ENCODE measurements at places on chromosomes 3 and 15. TPM values are rescaled to one million over a fixed set of nuclear protein-coding genes. Genes with fewer than 3 reads are reported as not detected.

DNA sequence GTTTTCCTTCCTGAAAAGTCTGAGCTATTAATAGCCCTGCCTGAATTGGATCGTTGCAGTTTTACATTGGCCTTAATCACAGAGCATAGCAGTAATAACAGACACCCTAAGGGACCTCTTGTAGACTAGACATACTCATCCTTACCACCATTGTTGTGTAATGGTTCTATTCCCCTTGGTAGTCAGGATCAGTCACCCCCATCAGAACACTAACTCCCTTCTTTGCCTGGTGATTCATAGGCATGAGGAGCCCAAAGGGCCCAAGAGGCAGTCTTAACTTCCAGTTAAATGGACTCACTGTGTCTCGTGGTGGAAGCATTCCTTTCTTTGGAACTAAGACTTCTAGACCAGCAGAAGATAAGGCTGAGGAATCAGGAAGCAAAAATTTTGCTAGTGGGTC is 20.2 kb downstream of the CGGBP1 start:
- DNase-seq: no peak

GRCh38 chr3:134036291-134036690 is 6.6 kb upstream of the SLCO2A1 start:
- DNase-seq: no peak

GRCh38 chr3:72756900-72757299 is 91.3 kb downstream of the SHQ1 start:
- no peak for DNase-seq

GRCh38 chr3:152737021-152737908 is 97.7 kb upstream of the P2RY1 start:
- no peak for DNase-seq

DNA sequence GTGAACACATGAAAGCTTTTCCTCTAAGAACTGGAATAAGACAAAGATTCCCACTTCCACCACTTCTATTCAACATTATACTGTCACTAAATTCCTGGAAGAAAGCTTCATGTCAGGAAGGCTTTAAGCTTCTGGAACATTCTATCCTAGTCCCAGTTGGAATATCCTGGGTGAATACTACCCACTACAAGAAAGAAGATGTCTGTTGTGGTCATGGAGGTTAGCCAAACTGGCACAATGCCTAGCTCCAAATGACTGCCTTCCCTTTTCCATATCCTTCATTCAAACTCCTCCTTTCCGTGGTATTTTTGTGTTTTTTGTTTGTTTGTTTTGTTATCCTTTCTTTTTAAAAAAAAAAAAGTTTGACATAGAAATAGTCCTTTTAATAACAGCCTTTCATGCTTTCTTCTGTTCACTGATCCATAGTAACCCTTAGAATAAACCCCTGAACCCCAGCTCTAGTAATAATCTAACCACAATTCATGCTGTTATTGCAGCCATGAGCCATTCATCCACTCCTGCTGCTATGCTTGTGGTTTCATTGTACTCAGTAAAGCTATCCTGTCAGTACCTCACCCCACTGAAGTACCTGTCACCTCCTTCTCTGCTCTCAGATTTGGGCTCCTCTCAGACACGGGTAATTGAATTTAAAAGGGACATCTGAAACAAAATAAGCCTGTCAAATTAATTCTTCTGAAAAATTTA is 447.5 kb downstream of the IGSF11 start:
- DNase-seq: no peak

DNA sequence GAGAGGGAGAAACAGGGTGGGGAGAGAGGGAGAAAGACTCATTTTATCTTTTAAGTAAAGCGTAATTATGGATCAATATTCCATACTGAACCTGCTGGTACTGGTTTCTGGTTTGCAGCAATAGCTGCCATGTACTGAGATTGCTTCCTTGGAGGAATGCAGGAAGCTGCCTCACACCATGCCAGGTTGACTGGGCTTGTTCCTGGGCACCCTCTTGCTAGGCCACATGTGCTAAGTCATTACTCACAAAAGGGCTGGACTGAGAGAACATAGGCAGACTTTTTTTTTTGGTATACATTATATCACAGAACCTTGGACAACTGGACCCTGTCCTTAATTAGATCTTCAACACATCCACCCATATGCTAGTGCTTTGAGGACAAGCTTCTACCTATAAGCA is 193.4 kb downstream of the ZNF621 start:
- DNase-seq: no peak

DNA sequence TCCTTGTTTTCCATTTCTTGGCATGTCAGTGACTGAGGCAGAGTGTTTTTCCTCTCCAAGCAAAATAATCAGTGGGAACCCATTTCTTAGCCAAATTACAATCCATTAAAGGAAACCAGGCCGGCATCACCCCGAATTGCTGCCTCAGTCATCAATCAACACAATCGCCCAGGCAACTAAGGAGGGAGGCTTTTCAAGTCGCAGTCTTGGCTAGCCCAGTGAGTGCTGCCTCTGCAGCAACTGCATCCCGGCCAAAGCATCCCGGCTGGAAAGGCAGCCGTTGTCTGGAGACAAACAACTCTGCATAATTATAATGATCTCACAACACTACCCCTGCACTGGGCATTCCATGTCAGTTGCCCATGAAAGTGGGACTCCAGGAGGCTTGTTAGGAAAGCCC is 213.5 kb upstream of the PRICKLE2 start:
- no peak for DNase-seq

DNA sequence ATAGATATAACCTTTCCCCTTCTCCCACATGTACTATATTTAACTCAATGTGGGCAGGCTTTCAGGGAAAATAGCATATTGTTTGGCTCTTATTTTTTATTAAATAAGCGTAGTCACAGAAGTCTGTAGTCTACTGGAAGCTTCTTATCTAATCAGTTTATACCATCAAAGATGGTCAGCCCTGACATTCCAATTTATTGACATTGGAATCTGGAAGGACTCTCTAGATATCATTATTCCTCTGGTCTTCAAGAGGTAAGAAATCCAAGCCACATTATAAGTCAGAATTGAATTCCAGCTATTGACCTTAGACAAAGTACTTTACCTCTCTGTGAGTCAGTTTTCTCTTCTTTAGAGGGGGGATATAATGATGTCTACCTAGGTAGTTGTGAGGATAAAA is 38.5 kb upstream of the SCAANT1 start:
- no peak for DNase-seq

DNA sequence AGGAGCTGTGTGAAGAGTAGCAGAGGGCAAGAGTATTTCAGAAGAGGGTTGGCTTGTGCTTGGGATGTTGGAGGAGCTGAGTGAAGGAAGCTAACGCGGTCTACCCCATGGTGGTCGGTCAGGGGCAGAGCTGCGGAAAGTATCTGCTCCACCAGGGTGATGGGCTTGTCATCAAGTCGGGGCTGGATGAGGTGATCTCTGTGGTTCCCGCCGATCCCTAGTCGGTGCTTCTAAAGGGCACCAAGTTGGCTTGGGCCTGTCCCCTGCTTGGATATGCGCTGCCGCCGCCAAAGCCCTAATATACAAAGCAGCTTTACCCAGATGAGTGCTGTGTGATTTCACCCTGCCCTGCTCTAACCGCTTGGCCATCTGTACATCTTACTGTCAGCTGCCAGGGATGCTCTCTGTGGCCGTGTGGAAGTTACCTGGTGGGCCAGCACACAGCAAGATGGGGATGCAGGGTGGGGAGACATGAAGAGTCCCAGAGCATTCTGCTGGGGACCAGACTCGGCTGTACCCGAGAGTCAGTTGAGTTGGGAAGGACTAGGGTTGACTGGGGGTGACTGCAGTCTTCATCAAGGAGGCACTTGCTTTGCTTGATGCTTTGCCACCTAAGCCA is 226.1 kb upstream of the BHLHE40 start:
- DNase-seq: no peak

- no peak for DNase-seq
Observed at GRCh38 chr15:71899674-71900073, 89.3 kb downstream of the NR2E3 start.

- DNase-seq: no peak
Observed at GRCh38 chr3:58041826-58042324, 33.7 kb downstream of the FLNB start.

- no peak for DNase-seq
Observed at GRCh38 chr3:149085828-149086231, 503 bp downstream of the HLTF start.

DNA sequence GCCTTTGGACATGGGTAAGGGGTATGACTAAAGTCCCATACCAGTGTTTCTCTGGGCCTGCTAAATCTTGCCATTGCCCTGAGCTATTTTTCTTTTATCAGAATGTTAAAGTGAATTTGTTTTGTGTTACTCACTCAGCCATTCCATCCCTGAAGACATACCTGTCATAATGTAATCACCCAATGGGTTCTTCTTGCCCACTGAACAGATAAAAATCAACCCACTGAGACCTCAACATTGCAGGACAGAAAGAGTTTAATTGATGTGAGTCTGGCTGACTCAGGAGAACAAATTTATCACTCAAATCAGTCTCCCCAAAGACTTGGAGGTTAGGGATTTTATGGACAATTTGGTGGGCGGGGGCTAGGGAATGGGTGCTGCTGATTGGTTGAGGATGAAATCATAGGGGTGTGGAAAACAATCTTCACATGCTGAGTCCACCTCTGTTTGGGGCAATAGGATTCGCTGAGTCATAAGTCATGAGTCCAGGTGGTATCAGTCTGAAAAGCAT is 47.4 kb downstream of the ILDR1 start:
- no peak for DNase-seq

GRCh38 chr15:47846876-47847275 is 129.6 kb downstream of the SEMA6D start:
- DNase-seq: no peak

DNA sequence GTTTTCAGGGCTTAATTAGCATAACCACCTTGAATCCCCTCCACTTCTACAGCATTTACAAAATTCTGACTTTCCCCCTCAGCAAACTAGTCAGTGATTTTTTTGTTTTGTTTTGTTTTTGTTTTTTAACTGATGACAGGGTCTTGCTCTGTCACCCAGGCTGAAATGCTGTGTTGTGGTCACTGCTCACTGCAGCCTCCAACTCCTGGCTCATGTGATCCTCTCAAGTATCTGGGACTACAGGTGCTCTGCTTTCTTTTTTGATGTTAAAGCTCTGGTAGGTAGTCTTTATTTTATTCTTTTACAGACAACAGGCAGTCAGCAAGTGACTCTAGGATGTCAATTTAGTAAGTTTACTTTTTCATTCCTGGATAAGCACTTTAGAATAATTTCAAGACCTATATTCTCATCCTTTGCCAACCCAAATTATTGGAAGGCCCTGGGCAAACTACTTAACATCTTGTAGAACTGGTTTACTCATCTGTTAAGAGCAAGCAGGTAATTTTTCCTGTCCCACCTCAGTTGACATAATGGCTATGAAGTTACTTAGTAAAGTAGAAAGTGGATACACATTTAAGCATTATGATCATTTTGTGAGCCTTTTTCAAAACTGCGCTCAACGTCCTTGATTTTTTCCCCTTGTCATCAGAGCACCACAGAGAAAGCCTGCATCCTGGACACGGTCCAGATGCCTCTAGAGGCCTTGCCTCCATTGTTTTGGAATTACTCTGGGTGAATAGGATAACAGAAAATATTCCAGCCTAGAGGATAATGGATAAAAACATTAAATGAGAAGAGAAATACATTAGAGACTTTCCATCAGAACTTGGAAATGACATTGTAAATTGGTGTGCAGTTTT is 69.9 kb upstream of the NDUFB4 start:
- DNase-seq: no peak

DNA sequence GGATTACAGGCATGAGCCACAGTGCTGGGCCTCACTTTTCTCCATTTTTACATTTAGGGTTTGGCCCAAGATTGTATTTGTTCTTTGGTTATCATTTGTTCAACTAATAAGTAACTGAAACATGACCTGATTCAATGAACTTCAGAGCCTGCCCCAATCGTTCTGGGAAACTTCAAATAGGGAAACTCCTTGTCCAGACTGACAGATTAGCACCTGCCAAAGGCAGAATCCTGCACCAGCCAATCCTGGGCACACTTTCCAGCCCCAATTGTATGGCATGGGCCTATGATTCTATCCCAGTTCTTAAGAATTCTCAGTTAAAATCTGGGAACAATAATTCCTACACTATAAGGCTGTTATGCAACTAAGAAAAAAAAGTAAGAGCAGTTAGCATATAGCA is 18.3 kb upstream of the RAB43 start:
- no peak for DNase-seq

- DNase-seq: no peak
Observed at GRCh38 chr3:45008117-45008516, 18.0 kb upstream of the CLEC3B start.

- DNase-seq: no peak
Observed at GRCh38 chr15:100909565-100909964, 9.6 kb upstream of the LRRK1 start.

GRCh38 chr3:101809178-101810021 is 30.4 kb downstream of the NXPE3 start:
- DNase-seq: no peak

DNA sequence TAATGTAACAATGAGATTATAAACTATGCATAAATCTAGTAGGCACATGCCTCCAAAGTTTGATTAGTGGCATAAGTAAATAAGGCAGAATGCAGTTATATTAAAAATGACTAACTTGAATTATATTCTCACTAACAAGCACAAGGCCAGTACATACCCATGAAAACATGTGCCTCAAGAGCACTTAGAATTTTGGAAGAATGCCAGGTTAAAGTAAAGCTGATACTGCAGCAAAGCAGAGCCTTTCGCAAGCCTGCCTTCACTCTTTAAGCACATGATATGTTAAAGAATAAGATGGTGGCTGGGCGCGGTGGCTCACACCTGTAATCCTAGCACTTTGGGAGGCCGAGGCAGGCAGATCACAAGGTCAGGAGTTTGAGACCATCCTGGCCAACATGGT is 49.0 kb downstream of the KBTBD12 start:
- DNase-seq: peak; percentile 70

GRCh38 chr3:191170097-191170496 is 28.9 kb upstream of the OSTN start:
- DNase-seq: no peak

- no peak for DNase-seq
Observed at GRCh38 chr3:153693207-153693606, 428.0 kb upstream of the ARHGEF26 start.

DNA sequence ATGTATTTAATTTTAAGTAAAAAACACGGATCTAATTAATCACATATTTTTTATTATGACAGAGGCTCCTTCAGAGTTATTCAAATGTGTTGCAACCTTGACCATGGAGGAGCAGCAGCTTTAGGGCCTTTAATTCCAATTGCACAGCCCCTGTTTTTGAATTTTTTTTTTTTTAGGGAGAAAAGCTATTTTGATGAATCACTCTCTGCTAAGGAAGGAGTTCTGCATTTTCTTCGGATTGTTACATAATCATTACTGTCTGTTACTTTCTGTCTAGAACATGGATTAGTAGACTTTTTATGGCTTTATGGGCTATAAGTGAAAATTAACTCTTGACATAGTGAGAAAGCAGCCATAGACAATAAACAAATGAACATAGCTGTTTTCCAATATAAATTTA is 90.8 kb downstream of the MCTP2 start:
- DNase-seq: no peak

HYAL1 gene
- polyA plus RNA-seq: 2.5 TPM

CDCP1 gene
- polyA plus RNA-seq: 0.54 TPM

PARP15 gene
- polyA plus RNA-seq: 1.0 TPM

SLC24A5 gene
- polyA plus RNA-seq: not detected

MOBP gene
- polyA plus RNA-seq: 0.16 TPM

TRPM1 gene
- not detected for polyA plus RNA-seq

CCDC33 gene
- polyA plus RNA-seq: 1.8 TPM

ATRIP gene
- 10.7 TPM for polyA plus RNA-seq

SERINC4 gene
- not detected for polyA plus RNA-seq

LNP1 gene
- polyA plus RNA-seq: 7.6 TPM

CLDN16 gene
- polyA plus RNA-seq: 0.25 TPM

GUCA1C gene
- polyA plus RNA-seq: not detected

ATP13A4 gene
- 45.8 TPM for polyA plus RNA-seq

All from right lung (tissue), 10 donors.